ENCODE measurements at places on chromosomes 5 and 9. TPM values are rescaled to one million over a fixed set of nuclear protein-coding genes. Genes with fewer than 3 reads are reported as not detected.
A peak's percentile ranks its signal among the peaks of the same experiment; 100 is the strongest.

GRCh38 chr5:112914584-112914983, 7.4 kb downstream of the REEP5 start:
- DNase-seq = no peak

DNA sequence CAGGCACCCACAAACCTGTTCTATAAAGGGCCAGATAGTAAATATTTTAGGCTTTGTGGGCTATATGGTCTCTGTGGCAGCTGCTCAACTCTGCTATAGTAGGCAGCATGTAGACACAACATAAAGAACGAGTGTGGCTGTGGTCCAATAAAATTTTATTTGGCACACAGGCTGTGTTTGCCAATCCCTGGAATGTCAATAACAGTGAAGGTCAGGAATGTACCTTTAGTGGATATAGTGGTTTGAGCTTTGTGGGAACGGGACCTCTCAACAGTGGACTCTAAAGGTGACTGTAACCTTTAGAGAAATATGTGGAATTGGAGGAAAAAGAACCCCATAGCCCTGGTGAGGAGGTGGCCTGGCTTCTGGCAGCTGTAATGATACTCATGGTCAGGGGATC, 145.2 kb downstream of the MAST4 start:
- no peak for DNase-seq

- no peak for DNase-seq
Measured at GRCh38 chr5:120320626-120321025, 143.5 kb upstream of the PRR16 start.

- DNase-seq = peak; percentile 90
Measured at GRCh38 chr5:177116631-177117373, 16.8 kb upstream of the NSD1 start.

- peak; percentile 39 for DNase-seq
Measured at GRCh38 chr9:124257070-124257843, 492 bp upstream of the NEK6 start.

GRCh38 chr9:74503219-74503618, 6.1 kb downstream of the RORB start:
- DNase-seq = no peak

DNA sequence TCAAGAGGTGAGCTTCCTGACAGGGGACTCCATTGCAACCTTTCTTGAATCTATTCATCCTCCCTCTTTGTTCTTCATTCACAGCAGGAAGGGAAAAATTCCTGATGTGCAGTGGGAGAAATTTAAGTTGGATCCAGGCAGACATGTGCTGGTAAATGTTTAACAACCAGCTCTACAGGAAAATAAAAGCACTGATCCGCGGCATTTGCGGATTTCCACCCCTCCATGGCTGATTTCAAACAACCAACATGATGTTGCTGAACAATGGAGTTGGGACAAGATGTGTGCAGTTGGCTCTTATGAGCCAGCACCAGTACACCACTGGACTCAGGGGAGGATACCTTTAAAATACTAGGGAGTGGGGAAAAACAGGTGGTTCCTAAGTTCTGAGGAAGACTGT, 47.0 kb downstream of the SPRY4 start:
- no peak for DNase-seq

DNA sequence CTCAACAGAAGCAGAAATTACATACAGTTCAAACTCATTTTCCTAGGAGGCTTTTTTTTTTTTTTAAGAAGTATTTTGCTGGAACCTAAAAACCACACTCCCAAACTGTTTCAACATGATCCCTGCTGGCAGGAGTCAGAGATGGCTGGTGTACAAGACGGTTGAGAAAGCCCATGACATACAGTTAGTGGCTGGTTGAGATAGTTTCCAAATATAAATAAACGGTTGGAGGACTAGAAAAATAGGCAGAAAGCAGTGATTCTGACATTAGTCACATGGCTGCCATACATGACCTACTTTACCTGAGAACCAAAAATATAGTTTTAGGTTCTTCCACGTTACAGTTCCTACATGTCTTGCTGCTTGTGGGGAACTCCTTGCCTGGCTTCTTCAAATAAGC, 31.7 kb upstream of the BASP1 start:
- DNase-seq = no peak

GRCh38 chr5:117118499-117118898, 543.9 kb upstream of the SEMA6A start:
- DNase-seq = no peak

DNA sequence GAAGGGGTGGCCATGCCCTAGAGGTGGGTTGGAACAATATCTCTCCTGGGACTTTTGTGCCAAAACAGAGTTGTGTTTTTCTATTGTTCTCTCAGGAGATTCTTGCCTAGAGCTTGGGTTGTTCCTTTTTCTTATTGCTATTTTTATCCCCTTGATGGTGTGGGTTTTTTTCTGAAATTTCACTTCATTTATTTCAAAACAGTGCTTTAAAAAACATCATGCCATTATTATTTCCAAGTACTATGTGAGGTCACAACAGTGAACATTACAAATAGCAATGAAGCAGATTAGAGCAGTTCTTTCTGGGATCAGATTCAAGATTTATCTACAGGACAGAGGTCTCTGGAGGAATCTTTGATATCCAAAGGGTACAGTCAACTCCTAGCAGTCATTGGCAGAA, 76.6 kb downstream of the ACTBL2 start:
- no peak for DNase-seq

GRCh38 chr5:51033215-51033614, 350.0 kb upstream of the ISL1 start:
- no peak for DNase-seq

DNA sequence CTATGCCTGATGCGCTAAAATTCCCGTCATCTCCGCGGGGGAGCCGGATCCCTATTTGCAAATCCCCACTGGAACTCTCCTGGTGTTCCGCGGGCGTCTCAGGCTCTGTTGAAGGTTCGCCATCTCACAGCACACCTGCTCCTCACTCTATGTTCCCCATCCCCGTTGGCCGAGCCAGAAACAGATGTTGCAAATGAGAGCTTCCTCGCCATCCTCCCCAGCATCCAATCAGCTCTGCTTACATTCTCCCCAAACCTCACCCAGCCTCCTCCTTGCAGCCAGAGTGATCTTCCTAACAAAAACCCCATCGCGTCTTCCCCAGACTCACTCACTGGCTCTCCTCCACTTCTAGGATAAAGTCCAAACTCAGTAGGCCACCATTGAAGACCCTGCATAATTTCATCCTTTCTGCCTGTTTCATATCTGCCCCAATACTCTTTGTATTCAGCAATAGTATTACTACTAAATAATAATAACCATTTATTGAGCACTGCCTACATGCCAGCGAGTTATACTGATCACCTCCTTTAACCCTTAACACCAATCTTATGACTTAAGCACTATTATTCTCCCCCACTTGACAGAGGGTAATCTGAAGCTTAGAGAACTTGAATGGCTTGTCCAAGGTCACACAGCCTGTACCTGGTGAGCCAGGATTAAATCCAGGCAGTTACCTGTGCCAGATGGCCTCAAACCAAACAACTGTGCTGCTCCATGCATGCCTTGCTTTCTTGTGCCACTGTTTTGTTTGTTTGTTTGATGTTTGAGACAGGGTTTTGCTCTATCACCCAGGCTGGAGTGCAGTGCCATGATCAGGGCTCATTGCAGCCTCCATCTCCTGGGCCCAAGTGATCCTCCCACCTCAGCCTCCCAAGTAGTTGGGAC, 14.0 kb downstream of the AQP7 start:
- DNase-seq = no peak

DNA sequence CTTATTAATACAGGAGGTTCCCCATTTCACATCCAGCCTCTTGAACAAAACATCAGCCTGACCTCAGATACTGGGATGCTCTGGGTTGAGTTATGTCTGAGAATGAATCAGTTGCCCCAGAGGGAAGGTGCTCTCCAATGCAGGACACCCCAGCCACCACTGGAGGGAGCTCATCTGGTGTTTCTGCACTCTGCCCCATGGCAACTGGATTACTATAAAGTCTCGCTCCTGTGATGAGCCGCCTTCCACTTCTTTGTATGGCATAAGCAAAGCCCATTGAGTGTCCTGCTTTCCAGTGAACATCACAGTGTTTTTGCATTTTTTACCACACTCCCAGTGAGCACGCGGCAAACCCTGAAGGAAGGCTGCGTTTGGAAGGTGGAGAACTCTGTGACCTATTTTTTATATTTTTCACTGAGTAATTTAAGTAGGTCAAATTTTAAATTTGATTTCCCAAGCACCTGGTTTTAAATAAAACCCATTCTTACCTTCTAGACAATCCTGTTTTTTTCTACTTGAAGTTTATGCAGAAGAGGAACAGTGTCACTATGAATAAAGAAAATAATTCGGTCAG, 176.9 kb upstream of the WWC1 start:
- DNase-seq = peak; percentile 60

- DNase-seq = no peak
Measured at GRCh38 chr5:66281294-66281693, 137.2 kb downstream of the SREK1 start.

The SH3RF2 gene
- total RNA-seq = not detected

The ARPC5L gene
- 72.7 TPM for total RNA-seq

The BAAT gene
- not detected for total RNA-seq

The PCDHB16 gene
- total RNA-seq = not detected

The CENPH gene
- 97.0 TPM for total RNA-seq

The TRIO gene
- 11.5 TPM for total RNA-seq

The GABRB2 gene
- total RNA-seq = not detected

The BARHL1 gene
- total RNA-seq = not detected

The ORM1 gene
- not detected for total RNA-seq

The RGS7BP gene
- total RNA-seq = not detected

The HRCT1 gene
- total RNA-seq = not detected

The INSL4 gene
- total RNA-seq = not detected

Data from activated CD8-positive, alpha-beta T cell treated with anti-CD3 and anti-CD28 coated beads for 36 hours (primary cell).